ENCODE measurements at places on chromosomes 4 and X.

GRCh38 chrX:103556963-103557612, 28.2 kb upstream of the TCEAL4 start:
- no peak for DNase-seq

DNA sequence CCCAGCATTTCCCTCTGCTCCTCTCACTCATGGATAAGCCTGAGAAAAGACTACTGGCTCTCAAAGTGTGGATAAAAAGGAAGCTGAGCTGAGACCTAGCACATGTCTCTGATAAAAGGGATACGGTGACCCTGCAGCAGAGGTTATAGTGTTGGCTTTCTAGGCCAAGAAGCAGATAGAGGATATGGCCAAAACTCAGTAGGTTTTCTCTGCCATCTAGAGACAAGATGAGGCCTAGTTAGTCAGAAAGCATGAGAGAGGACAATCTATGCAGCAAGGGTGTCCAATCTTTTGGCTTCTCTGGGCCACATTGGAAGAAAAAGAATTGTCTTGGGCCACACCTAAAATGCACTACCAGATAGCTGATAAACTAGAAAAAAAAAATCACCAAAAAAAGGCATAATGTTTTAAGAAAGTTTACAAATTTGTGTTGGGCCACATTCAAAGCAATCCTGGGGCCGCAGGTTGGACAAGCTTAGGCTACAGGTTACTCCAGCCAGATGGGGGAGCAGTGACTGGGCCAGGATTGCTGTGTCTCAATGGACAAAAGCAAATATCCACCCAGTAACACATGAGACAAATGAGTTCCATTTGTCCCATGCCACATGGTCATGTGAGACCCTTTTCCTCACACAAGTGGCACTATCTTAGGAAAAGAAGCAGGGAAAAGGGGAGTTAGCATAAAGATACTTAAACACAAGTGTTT, 411.4 kb downstream of the INPP4B start:
- no peak for DNase-seq

- no peak for DNase-seq
These were observed 78.3 kb downstream of the SLC4A4 start for GRCh38 chr4:71417150-71417549.

DNA sequence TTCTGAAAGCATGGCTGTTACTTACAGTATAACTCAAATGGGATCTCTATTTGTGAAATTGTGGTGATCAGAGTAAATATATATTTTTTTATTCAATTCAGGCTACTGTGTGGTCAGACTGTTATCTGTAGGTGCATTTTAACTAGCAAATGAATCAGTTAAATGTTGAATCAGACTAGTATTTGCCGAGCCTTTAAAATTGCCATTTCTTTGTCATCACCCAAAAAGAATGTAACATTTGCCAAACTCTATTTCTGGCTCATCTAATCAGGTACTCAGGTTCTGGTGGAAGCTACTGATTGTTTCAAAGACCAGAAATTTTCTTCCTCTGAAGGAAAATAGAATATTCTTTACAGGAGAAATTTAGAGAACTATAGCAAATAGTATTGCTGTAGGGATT, 1.8 kb upstream of the NAA15 start:
- no peak for DNase-seq

- DNase-seq, result no peak
These were observed 96.9 kb downstream of the TMEM47 start for GRCh38 chrX:34560180-34560579.

DNA sequence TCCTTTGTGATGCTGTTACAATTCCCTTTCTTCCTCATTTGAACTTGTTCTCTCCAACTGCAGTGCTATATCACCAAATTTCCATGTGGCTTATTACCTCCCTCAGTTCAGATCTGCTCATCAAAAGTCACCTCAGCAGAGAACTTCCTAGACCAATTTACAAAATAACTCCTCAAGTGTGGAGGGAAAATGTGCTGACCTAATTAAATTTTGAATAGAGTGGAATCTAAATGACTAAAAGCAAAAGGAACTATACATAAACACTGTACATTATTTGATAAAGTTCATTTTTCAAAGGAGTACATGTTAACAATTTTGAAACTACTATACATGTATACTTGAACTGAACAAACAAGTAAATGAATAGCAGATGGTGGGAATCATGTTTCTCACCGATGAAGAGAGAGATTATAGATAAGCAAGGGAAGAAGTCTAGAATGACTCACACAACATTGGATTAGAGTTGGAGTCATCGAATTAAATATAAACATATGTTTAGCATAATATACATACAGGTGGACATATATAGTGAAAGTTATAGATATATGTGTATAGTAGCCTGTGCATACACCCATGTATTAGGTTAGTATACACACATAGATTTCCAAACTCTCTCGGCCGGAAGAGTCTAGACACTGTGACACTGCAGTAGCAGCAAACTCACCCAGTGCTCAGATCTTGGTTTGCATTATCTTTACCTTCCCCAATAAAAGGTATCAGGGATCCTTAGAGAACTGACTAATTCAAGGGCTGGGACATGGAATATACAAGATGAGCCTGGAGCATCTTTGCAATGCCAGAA, 318.7 kb downstream of the PCDH18 start:
- no peak for DNase-seq

GRCh38 chr4:111671756-111672155, 473.5 kb upstream of the FAM241A start:
- no peak for DNase-seq

- DNase-seq, result no peak
These were observed 34.0 kb downstream of the UTP14A start for GRCh38 chrX:129939986-129940385.

DNA sequence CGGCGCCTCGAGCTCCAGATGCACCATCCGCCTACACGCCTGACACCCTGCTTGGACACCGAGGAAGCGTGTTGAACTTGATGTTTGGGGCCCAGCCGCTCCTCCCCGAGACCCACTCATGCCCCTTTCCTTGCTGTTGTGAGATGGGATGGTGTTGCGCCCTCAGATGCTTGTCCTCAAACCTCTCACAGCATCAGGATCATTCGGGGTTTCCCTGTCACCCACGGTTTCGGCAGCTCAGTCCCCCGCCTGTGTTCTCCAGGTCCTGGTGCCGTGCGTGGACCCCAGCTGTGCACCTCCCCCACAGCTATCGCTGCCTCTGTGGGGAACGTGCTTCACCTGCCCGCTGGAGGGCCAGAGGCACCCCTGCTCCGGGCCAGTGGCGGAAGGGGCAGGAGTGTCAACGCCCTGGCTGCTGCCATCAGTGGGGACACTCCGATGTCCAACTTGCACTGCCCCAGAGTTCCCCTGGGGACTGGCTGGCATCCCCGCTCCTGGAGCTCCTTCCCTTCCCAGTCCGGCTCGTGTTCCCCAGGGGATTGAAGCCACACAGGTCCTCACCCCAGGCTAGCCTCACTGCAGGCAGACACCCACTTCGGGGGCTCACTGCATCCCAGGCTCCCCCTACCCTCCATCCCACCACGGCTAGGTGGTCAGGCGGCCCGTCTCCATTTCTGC, 82.3 kb upstream of the ADRA2C start:
- DNase-seq, result no peak

Measured in activated T-cell treated with anti-CD3 and anti-CD28 coated beads, Interleukin-2, amount 50 U/mL, for 1 hour (primary cell).